B cell (primary cell): ENCODE measurements at places on chromosomes 5 and 9. TPM values are rescaled to one million over a fixed set of nuclear protein-coding genes. Genes with fewer than 3 reads are reported as not detected.

The PCDHB4 gene
- not detected in 2 replicates for polyA plus RNA-seq

DNA sequence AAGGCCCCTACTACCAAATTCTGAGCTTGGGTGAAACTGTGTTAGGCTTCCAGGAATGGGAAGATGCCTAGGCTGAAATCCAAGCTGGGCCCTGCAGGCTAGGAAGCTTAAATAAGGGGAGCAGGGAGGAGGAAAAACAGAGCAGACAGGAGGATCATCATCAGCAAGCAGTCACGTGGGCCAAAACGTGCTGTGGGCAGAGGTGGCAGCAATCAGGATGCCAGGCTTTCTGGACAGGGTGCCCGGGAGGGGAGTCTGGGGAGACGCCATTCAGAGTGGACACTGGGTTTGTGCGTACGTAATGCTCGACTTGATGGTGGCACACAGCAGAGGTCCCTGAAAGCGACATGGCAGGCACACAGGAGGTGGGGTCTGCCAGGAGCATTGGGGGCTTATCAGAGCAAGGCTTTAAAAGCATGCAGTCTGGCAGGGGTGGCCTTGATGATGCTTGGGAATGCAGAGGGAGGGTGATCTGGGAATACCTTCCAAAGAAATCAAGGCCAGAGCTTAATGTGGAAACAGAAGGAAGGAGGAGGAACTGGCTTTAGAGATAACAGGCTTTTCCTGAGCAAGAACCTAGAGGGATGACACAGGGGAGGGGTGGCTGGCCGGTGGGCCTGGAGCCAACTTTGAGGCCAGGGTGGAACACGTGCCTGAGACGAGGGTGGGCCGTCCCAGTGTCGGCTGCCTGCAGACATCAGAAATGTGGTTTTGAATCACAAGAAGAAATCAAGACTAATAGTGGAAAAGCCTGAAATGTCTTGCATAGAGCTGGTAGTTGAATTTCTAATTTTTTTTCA is 212.5 kb downstream of the GADD45G start:
- no peak for DNase-seq

- no peak for DNase-seq
Measured at GRCh38 chr5:78610636-78611035, 37.9 kb downstream of the LHFPL2 start.

The HAVCR2 gene
- 0.55 and 0.64 TPM in 2 replicates for polyA plus RNA-seq

DNA sequence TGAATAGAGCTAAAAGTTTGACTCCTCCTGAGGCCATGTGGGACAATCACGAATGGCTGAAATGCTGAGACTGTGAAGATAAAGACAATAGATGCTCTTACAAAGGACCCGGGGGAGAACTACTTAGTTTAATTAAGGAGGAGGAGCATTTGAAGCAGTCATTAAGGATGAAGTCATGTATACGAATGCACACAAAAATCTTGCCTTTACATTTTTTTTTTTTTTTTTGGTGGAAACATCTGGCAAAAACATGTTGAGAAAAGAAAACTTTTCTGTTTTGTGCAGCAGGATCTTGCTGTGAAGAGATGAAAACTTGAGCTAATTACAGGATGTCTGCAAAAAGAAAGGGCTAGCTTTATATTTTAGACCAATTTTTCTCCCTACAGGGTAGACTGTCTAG is 42.3 kb upstream of the NR3C1 start:
- no peak for DNase-seq

GRCh38 chr5:35129276-35129675 is 81.5 kb upstream of the AGXT2 start:
- DNase-seq, result no peak

The NOXA1 gene
- polyA plus RNA-seq, result 5.1 and 7.7 TPM in 2 replicates

DNA sequence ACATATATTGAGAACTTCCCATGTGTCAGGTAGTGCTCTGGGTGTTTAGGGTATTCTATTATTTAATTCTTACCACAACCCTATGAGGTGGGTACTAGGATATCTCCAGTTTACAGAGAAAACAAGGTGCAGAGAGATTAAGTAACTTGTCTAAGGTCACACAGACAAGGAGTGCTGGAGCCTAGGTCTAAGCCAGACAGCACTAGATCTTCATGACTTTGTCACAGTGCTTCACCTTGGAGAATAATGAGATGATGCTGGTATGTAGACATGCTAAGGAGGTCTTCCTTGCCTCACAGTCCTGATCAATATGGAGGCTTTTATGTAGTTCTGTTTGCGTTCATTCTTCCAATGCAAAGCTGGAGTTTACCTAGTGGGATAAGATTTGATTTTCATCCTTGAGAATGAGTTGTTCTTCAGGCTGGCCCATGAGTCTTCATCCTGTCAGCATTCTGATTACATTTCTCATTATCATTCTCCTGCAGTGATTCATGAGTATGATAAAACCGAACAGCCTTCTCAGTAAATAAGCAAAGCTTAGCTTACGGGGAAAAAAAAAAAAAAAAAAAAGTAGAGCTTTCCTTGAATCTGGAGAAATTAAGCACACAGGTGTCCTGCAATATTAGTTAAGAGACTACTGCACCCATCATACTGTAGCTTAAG is 176.3 kb downstream of the C9orf152 start:
- no peak for DNase-seq

- DNase-seq, result no peak
Measured at GRCh38 chr5:40746703-40747102, 9.1 kb downstream of the TTC33 start.

The FAXDC2 gene
- 0.07 and 0.29 TPM in 2 replicates for polyA plus RNA-seq

The DND1 gene
- 3.6 and 4.3 TPM in 2 replicates for polyA plus RNA-seq

- DNase-seq, result no peak
Measured at GRCh38 chr9:1469996-1470395, 419.8 kb downstream of the DMRT2 start.

DNA sequence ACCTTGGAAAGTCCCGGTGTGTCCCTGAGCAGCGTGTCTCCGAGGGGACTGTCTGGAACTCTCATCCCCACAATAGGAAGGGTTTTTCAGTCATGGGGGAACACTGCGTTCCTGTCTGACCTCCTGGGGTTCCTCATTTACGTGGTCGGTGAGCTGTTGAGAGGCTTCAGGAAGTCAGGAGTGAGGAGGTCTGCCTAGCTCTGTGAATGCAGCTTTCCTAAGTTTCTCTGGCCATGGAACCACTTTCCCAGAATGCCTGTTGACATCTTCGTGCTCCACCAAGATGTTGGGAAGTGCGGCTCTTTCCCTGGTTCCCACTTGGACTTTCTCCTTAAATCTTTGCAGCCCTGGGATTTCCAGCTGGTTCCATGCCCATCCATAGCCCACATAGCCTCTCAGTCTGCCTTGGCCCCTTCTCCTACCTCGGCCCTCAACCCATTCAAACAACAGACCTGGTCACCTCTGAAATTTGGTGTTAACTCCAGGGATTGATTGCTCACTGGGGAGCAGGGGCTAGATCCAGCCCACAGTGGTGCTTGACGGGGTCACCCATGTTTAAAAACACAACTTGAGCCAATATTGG is 27.2 kb downstream of the PSAT1 start:
- DNase-seq, result no peak

- DNase-seq, result no peak
Measured at GRCh38 chr5:28779161-28779754, 1740.9 kb upstream of the CDH9 start.

DNA sequence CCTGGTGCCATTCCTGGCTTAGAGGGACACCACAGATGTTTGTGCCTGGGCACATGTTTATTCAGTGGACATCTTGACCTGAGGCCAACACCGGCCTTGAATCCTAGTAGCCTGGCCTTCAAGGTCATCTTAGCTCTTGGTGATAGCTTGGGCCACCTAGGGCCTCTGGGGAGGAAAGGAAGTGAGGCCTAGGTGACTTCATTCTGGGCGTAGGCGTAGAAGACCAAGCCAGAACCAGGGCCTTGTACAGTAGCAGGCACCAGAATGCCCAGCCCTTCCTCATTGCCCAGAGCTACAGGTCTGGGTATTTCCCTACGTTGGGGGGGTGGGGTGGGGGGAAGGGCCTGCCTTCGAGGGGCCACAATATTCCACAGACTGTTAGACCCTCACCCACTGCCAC is 33.8 kb downstream of the WNK2 start:
- no peak for DNase-seq

The KCNV2 gene
- polyA plus RNA-seq, result not detected in 2 replicates

The LSM11 gene
- polyA plus RNA-seq, result 0.97 and 1.00 TPM in 2 replicates

DNA sequence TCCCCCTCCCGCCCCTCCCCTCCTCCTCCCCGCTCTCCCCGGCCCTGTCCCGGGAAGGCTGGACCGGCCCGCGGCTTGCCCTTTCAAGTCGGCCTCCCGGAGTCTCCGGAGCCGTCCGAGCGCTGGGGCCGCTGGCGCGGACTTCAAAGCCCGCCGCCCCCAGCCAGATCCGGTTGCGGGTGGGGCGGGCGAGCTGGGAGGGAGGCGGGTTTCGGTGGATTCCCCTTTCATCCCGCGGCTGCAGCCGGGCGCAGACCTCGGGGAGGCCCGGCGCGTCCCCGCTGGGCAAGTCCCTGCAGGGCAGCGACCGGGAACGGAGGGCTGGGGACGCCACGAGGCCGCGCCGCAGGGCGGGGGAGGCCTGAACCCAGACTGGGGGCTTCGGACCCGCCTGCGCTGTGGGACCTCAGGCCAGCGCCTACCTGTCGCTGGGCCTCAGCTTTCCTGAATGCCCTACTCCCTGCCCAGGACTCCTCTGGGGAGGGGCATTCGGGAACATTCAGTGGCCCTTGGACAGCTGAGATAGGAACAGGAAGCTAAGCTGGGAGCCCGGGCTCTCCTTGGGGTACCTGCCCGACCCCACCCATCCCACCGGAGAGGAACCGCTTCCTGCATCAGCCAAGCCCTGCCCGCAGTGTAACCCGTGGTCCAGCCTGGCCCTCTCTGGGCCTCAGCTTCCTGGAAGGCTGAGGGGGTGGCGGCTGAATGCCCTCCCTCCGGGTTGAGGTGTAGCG is 23.4 kb downstream of the C9orf50 start:
- DNase-seq, result peak; percentile 42

The PAEP gene
- polyA plus RNA-seq, result not detected in 2 replicates

- no peak for DNase-seq
Measured at GRCh38 chr9:114053246-114054005, 24.7 kb downstream of the AMBP start.

GRCh38 chr9:131584858-131585257 is 39.5 kb downstream of the PRRT1B start:
- no peak for DNase-seq
